Fibroblast of skin of scalp (primary cell): ENCODE measurements at places on chromosomes 7 and 10.

DNA sequence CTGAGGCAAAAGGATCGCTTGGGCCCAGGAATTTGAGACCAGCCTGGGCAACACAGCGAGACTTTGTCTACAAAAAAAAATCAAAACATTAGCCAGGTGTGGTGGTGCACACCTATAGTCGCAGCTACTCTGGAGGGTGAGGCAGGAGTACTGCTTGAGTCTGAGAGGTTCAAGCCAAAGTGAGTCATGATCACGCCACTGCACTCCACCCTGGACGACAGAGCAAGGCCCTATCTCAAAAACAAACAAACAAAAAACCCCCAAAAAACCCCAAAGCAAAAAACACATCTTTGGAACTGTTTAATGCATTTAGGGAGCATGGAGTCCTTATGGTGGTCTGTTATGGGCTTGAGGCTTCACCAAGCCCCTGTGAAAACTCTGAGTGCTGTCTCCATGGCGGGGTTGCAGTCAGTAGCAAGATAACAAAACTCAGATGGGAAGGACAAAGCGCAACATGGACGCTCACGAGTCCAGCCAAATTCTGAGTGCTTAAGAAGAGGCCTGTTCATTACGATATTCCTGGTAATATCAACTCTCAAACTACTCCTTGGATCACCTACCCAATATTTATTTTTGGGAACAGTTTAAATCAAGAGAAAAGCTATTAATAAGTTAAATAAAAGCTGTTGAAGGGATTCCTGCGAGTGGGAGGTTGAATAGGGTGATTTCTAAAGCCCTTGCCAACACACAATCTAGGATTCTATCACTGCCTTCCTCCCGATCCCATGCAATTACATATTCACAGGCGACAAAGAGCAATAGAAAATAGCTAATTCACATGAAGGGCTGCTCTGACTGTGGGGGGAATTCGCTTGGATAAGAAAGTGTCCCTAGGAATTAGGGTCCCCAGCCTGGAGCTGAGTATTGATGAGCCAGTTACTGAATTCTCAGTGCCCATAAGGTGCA is 123.3 kb downstream of the HIPK2 start:
- no peak for DNase-seq

GRCh38 chr10:83492004-83492403 is 647.3 kb upstream of the GHITM start:
- no peak for DNase-seq

- DNase-seq: no peak
Measured at GRCh38 chr7:70579397-70580097, 552.4 kb upstream of the GALNT17 start.

DNA sequence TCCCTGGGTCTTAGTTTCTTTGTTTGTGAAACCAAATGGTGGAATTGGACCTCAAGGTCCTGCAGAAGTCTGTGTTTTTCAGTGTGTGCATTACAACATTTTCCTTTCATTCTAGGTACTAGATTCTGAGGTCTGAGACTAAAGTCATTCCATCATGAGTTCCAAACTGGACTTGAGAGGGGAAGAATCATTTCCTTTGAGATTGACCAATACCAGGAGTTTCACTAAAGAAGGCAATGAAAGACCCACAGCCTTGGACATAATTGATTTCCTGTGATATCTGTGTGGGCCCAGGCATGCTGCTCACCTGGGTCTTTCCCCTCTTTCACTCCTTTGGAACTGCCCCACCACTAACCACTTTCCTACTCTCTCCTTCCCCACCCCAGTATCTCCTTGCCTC is 18.2 kb downstream of the TAS2R41 start:
- DNase-seq: no peak

DNA sequence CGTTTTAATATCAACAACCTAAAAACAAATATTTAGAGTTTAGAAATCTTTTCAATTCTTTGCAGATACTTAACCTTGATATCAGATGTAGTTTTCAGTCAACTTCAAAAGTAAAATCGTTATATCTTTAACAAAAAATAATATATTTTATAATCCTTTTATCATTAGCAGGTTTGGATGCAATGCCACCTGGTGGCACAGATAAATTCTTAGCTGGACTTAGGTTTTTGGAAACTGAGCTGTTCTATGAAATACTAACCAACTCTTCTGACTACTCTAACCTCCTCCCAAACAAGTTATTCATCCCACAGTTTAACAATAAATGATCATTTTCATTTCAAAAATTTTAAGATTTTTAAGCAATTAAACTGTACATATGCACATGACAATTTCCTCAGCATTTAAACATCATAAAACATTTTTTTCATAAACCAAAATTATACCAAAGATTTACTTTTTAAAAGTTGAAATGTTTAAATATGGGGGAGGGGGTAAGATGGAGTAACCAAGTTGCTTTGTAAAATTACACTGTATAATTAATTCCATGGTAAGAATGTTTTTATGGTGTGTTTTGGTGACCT is 56.9 kb downstream of the HIBADH start:
- DNase-seq: peak; percentile 23

DNA sequence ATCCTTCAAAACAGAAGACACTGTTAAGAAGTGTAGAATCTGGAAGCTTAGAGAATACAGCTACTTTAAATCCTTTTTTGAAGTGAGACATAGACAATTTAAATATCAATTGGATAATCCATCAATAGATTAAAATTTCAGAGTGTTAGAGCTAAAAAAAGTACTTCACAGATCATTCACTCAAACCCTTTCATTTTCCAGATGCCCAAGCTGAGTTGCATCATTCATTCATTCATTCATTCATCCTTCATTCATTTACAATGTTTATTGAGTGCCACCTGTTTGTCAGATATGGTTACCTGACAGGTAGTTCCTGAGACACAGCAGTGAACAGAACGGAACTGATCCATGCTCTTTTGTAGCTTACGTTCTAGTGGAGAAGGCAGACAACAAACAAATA is 290.7 kb upstream of the MTPN start:
- no peak for DNase-seq

DNA sequence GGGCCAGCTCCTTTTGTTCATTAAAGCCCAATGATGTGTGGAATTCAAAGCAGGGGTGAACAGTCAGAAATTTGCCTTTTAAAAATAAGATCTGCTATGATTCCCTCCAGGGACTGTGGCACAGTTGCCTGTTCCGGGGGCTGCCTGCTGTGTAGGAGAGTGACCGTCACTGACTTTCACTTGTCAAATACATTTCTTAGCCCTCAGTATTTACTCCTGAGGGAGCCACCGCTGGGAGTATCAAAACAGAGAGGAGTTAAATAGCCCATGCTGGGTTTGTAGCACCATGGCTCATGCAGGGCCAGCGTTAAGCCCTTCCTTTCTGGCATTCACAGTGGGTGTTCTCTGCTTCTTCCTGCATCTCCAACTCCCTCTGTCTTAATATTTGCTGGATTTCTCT is 897.8 kb downstream of the SORCS3 start:
- DNase-seq: no peak

- peak; percentile 49 for DNase-seq
Measured at GRCh38 chr7:5514440-5515035, 90.9 kb upstream of the TNRC18 start.

GRCh38 chr7:43791665-43792064 is 33.2 kb downstream of the BLVRA start:
- DNase-seq: no peak

DNA sequence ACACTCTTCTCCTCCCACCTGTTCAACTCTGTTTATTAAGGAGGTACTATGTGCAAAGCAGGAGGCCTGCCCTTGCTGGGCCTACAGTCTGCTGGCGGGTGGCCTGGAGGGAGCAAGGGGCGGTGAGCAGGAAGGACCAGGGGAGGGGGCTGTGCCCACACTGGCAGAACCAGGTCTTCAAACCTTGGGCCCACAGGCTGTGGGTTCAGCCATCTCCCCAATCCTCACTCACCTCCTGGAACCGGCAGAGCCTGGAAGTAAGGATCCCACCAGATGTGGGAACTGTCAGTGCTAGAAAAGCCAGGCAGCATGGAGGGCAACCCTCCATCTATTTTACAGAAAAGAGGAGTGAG is 50.8 kb downstream of the CAMK2B start:
- DNase-seq: no peak

DNA sequence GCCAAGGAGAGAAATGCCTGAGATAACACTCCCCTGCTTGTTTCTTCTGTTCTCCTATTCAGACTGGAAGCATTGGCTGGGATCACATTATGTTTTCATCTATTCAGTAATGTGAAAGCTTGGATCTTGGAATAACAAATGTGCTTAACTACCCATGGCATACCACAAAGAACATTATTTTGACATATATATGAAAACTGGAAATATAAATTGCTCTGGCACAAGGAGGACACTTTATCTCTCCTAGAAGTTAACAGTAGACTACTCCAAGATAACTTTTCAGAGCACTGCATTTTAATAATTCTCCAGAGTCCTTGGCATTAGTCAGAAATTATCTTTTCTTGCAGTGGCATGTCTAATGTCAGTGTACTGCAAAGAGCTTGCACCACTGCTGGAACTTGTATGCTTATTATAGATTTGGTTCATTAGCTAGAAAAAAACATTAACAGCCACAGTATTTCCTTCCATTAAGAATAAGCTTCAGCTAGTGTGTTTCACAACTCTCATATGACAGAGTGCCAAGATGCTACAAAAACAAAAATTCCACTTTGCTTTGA is 169.3 kb upstream of the LRRN3 start:
- DNase-seq: no peak
